ENCODE measurements at places on chromosomes 1 and 21.

- no peak for DNase-seq
These were observed 24.8 kb upstream of the SELENON start for GRCh38 chr1:25774921-25775771.

- no peak for DNase-seq
These were observed 1.5 kb upstream of the ALPL start for GRCh38 chr1:21507511-21508270.

DNA sequence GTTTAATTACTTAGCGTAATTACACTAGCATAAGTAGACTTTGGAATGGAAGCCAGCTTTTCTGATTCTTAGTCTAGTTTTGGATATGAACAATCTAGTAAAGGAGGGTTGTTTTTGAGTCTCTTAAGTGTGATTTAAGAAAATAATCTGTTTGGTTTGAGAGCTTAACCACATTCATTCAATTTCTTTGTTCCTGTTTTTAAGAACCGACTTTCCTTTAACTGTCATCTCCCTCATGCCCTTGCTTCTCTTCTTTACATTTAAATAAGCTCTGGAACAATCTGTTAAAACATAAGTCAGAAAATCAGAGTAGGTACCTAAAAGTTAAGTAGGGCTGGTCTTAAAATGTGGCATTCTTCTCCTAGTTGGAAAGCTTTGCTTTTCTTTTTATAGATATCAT, 27.7 kb downstream of the CDC42 start:
- no peak for DNase-seq

GRCh38 chr1:8955406-8955805, 9.7 kb downstream of the CA6 start:
- no peak for DNase-seq

DNA sequence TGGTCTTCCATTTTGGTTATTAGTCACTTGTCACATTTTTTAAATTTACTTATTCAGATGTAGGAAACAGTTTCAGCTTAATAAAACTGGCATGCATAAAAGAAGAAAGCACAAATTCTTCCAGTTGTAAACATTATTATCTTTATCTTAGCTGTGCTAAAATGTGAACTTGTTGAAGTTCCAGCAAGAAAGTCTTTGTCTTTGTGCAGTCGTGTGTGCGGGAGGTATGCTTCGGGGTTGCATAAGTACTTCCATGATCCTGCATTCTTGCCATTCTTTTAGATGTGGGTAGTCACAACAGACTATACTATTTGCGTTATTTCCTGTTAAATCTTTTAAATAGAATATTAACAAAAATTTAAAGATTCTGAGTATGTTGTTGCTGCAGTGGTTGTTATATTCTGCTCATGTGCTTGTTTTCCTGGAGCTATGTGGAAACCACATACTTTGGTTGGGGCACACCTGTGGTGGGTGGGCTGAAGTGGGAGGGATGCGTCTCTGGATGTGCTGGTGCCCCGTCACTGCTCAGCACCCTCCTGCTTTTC, 49.9 kb downstream of the CBS start:
- peak; percentile 21 for DNase-seq

DNA sequence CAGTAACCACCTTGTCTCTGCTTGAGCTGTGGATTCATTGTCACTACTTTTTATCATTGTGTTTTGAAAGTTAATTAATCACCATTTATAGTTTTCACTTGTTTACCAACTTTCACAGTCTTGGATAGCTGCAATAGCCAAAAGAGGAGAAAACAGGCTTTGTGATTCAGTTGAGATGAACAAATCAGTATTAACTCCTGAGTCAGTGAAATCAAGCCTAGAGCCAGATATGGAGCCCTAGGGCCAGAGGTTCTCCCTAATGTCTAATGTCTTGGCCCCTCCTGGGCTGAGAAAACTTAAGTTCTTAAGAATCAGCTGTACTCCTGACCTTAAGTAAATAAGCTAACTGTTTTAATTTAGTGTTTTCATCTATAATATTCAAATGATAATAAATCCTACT, 228.8 kb downstream of the DNM3 start:
- no peak for DNase-seq

GRCh38 chr1:5803851-5804250, 188.4 kb downstream of the NPHP4 start:
- no peak for DNase-seq

GRCh38 chr1:216824511-216824910, 101.3 kb upstream of the ESRRG start:
- DNase-seq, result no peak

GRCh38 chr1:24206516-24207394, 19.7 kb upstream of the IFNLR1 start:
- DNase-seq, result no peak
